ENCODE measurements at places on chromosomes 6 and 20.

- peak; percentile 50 for DNase-seq
Measured at GRCh38 chr6:42142118-42142835, at the start of gene C6orf132. Gene C6orf132 (minus strand): TSS chr6:42142620. CDS start chr6:42142444, 176 bp downstream.

- DNase-seq: no peak
Measured at GRCh38 chr6:5532941-5533340, 271.6 kb downstream of the FARS2 start.

GRCh38 chr6:32882879-32883250 is 28.9 kb downstream of the PSMB9 start:
- peak; percentile 83 for DNase-seq

- no peak for DNase-seq
Measured at GRCh38 chr20:63771046-63771707, 31.6 kb downstream of the SLC2A4RG start.

DNA sequence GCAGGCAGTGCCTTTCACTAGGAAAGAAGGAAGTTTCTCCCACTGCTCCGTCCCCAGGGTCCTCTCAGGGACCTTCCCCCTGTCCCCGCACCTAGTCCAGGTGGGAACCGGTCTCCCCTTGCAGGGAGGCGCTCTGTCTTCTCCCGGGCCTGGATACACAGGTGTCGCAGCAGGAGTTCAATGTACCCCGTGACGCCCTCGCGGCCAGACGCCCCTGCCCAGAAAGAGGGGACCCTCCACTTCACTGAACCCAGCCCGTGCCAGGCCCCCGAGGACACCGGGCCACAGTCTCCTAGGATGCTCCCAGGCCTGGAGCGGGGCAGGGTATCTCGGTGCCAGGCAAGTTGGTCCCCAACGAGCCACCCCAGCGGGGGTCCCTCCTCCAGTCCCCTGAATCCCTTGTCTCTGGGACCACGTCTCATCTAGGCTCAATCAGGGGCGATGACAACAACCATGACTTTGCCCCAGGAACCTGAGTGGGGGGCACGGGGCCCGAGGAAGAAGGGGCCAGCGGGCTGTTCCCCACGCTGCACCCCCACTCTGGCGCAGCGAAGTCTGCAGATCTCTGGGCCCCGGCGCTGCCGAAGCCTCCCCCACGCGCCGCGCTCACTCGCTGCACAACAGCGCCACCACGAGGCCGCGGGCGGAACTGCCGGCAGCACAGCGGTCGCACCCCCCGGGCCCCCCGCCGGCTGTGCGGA is 103.0 kb downstream of the EDN3 start:
- peak; percentile 20 for DNase-seq

Measured in ELR (cell line).